ENCODE measurements at places on chromosomes 3 and 15.

DNA sequence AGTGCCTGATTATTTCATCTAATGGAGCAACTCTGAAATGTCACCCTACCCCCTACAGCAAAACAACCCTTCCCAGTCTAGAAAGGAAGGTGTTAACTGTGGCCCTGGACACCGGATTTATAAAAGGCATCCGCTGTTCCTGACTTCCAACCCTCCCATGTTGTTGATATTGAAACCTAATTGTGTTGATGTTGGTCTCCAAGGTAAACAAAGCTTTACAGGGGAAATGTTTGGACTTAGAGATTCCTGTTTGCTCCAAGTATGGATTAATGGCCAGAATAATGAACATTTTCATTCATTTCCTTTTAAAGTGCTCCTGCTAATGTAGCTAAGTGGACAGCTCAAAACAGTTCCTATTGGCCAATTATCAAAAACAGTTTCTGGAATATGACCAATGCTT lies 19.4 kb upstream of the LMCD1 start:
- DNase-seq = no peak

DNA sequence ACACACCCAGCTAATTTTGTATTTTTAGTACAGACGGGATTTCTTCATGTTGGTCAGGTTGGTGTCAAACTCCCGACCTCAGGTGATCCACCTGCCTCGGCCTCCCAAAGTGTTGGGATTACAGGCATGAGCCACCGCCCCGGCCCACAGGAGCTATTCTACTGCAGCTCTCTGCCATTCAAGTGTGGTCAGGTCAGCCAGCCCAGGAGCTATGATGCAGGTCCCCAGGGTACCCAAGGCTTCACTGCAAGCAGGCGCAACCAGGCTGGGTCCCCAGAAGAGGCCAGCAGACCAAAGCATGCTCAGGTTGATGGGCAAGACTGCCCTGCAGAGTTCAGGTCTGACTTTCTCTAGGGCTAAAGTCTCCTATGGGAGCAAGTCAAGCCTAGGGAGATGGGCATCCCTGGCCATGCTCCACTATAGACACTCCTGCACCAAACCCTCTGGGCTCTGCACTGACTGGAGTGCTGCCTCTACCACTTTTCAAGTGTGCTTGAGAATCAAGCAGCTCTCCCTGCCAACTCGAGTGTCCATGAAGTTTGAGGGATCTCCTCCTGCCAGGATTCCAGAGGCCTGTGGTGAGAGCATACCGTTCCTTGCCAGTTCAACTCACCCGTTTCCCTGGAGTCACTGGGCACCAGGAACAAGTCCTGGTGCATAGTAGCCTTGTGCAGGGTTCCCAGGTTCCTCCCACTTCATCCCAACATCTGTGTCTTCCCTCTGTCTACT lies 30.9 kb downstream of the MYO9A start:
- DNase-seq = no peak

DNA sequence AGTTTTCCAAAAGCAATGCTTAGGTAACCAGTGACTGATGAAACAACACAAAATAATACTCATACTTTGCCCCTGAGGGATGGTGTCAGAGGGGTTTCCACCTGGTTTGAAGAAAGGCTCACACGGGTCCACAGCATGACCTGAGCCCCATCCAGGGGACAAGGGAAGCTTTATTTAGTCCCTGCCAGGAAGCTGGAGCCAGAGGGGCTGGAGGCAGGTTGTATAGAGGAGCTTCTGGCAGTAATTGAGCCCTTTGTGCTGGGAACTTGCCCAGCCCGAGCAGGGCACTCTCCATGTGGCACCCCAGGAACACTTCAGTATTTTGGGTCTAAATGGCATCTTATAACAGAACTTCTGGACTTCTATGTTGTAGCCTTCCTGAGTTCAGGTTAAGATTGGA lies 39.2 kb upstream of the EPHB1 start:
- DNase-seq = no peak

GRCh38 chr3:16520970-16521881 lies 7.7 kb upstream of the RFTN1 start:
- DNase-seq = peak; percentile 68

Measured in activated CD4-positive, alpha-beta T cell treated with anti-CD3 and anti-CD28 coated beads, Interleukin-2, Interleukin-6, amounts not matched to agents 100 ng/mL and 50 ng/mL, durations not matched to agents 16 hours and 8 hours (primary cell).